ENCODE measurements at places on chromosomes 1 and 21.

DNA sequence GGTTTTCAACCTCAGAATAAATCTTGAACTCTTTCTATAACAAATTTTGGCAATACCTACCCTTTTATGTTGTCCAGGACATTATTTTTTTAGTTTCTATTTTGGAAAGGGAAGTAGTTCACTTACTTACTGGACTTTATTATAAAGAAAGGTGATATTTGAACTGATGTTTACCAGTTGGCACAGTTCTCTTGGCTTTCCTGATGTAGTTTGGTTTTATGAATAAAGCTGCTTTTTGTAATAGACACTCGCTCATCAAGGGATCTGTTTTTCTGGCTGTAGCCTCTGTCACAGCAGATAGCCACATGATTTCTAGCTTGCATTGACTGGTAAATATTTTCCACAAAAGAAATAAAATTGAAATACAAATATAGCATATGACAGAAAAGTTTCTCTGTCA lies 40.9 kb upstream of the METTL18 start:
- DNase-seq: no peak

GRCh38 chr1:184563308-184563707 lies 176.5 kb downstream of the C1orf21 start:
- peak; percentile 64 for DNase-seq

GRCh38 chr21:27570306-27570868 lies 603.5 kb upstream of the ADAMTS5 start:
- DNase-seq: peak; percentile 92

GRCh38 chr1:20699558-20699957 lies 18.2 kb downstream of the KIF17 start:
- DNase-seq: no peak

- DNase-seq: no peak
Measured at GRCh38 chr1:158809862-158810261, 21.3 kb upstream of the MNDA start.

- no peak for DNase-seq
Measured at GRCh38 chr1:10132316-10132715, 78.1 kb upstream of the KIF1B start.

GRCh38 chr1:13960375-13960987 lies 260.5 kb downstream of the PRDM2 start:
- peak; percentile 71 for DNase-seq

- DNase-seq: peak; percentile 81
Measured at GRCh38 chr1:86866665-86867064, 47.3 kb downstream of the SELENOF start.

DNA sequence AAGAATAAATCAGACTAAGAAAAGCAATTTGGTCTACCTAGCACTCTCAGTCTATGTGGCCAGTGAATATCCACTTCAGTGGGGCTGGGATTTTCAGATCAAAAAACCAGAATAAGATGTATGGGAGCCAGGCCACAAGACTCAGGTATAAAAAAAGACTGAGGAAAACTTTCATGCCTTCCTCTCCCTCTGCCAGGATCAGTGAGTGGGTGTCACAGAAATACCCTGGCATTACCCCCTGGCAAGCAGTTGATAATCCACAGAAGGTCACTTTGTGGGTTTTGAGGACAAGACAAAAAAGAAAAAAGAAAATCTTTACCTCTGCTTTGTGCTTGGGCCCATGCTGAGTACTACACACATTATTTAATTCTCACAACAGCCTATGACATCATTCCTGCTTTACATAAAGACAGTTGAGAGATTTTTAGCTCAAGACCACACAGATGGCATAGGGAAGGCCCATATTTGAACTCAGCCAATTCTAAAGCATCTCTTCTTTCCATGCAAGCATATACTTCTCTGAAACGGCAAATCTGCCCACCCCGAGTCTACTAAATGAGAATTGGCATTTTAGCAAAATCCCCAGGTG lies 57.6 kb downstream of the DESI2 start:
- DNase-seq: no peak

DNA sequence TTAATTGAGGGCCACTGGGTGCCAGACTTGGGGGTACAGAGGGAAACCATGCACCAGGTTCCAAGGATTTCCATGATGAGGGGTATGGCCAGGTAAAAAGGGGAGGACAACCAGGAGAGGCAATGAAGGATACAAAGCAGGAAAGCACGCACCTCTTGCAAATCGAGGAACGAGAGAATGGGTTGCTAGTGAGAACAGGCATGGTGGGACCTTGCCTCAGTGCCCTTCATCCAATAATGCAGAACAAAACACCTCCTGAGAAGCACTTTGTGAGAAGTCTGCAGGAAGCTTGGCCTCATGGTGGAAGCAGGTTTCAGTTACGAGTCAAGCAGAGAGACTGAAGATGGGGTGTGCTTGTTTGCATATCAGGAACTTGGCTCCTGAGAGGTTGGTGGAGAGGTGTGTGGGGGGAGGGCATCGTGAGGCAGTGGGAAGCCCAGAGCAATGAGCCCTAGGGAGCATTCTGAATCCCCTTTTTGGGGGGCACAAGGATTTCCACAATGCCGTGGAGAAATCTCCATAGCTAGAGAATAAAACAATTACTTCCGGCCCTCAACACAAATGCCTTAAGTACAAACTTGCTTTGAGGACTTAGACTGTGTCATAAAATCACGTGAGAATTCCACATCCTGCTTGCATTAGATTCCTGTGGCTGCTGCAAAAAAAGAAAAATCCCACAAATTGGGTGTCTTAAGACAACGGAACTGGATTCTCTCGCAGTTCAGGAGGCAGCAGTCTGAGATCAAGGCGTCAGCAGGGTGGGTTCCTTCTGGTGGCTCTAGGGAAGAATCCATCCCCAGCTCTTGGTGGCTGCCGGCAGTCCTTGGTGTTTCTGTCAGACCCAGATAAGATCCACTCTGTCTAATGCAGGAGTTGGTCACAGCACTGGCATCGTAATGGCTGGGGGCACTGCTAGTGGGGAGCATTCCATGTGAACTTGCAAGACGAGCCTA lies 54.9 kb upstream of the BACE2 start:
- peak; percentile 75 for DNase-seq

- DNase-seq: no peak
Measured at GRCh38 chr1:83794384-83794783, 204.5 kb downstream of the TTLL7 start.

DNA sequence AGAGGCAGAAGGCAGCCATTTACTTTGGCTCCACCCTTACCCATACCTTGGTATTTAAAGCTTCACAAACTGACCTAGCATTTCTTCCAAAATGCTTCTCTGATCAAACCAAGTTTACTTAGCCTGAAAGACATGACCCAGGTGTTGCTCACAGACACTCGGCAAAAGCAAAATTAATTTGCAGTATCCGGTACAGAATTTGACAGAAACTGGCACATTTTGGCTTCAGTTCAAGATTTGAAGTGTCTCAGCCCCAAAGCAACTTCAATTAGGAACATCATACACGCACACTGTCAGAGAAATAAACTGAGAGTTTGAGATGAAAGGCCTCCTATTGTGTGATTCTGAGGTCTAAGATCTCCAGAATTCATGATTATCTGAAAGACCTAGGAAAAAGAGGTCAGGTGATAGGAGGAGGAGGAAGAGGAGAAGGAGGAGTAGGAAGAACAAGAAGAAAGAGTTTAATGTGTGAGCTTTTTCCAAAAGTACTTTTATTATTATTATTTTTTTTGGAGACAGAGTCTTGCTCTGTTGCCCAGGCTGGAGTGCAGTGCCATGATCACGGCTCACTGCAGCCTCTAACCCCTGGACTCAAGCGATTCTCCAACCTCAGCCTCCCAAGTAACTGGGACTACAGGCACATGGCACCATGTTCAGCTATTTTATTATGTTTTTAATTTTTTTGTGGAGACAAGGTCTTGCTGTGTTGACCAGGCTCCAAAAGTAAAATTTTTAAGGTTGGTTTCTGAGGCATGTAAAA lies 143.6 kb downstream of the SLC45A1 start:
- no peak for DNase-seq

- peak; percentile 57 for DNase-seq
Measured at GRCh38 chr1:37793773-37794371, at the start of gene MANEAL. Gene MANEAL (plus strand): TSS chr1:37793847. CDS start chr1:37794183, 336 bp downstream.

DNA sequence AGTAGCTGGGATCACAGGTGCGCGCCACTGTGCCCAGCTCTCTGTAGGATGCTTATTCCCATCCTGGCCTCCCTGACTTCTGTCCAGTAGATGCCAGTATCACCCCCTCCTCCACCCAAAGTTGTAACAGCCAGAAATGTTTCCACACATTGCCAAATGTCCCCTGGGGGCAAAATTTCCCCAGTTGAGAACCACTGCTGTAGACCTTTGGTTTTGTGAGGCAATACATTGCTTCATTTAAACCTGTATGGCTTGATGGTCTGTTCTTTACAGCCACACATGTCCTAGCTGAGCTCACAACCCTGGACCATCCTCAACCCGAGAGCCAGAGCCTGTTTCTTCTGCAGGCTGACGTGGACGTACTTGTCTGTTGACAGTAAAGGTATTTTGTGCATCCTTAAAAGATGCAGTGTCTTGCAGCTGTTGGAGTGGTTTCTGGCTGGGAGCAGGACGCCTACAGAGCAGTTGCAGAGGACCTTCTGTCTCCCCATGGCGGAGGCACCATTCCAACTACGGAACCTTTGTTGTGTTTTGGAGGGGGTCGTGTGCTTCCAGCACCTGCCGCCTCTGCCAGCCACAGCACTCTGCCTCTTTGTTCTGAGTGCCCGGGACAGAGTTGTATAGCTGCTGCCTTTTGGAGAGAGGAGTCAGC lies 26.6 kb downstream of the DOP1B start:
- no peak for DNase-seq

DNA sequence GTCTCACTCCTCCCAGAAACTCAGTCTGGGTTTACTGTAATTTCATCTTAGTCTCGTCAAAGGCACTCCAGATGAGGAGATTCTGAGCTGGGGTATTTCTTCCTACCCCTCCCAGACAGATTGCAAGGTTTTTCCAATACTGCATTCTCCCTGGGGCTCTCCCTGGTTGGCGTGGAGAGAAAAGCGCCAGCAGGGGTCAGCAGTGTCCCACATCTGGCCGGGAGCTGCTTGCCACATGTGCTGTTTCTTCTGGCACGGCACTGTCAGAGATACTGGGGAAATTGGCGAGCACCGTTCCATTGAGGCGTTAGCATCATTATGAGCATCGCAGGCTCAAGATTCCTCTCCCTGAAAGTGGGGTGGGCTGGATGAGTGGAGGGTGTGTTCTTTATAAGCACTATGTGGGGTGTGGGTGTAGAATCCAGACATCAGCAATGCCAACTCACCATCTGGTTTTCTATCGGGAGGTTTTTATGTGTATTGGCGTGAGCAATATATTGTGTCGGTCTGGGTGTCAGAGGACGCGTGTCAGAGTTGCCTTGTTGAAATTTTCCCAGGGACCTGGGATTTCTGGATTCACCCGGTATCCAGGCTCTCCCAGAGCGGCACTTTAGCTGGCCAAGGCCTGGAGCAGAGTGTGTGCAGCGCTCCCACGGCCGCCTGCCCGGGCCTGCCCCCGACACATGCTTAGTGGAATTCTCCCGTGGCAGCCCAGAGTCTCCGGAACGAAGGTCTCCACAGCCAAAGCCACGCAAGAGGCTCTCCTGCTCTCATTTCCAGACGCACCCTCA lies 8.0 kb upstream of the NAV1 start:
- DNase-seq: peak; percentile 88
